ENCODE measurements at places on chromosomes 13 and 19.
A peak's percentile ranks its signal among the peaks of the same experiment; 100 is the strongest.

DNA sequence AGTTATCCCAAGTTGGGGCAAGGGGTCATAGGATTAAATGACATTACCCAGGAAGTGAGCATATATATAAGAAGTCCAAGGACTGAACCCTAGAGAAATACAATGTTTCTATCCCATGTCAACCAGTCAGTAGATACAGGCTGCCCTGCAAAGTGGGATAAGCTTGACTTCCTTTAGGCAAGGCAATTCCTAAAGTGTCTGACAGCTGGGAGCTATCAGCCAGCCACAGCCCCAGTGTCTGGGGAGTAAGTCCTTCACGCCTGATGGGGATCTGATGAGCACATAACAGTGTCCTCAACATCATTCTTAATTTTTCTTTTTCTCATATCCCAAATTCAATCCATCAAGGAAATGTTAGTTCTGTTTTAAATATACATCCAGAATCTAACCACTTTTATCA is 54.1 kb downstream of the DNAJC15 start:
- DNase-seq = no peak

DNA sequence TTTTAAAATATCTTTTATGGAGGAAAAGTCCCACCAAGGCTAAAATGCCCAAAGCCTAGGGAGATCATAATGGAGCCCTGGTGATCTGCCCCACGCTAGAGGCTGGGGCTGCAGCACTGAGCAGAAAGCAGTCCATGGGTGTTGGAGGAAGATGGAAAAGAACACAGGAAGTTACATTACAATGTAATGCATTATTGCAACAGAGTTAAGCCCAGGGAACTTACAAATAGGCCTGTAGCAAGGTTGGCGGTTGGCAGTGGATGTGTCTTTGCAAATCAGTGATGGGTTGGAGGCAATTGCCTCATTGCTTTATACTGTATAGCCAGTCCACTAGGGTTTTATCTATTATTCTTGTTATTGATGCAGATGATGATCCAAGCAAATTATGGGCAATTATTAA is 399.9 kb downstream of the NDFIP2 start:
- peak; percentile 99 for DNase-seq

DNA sequence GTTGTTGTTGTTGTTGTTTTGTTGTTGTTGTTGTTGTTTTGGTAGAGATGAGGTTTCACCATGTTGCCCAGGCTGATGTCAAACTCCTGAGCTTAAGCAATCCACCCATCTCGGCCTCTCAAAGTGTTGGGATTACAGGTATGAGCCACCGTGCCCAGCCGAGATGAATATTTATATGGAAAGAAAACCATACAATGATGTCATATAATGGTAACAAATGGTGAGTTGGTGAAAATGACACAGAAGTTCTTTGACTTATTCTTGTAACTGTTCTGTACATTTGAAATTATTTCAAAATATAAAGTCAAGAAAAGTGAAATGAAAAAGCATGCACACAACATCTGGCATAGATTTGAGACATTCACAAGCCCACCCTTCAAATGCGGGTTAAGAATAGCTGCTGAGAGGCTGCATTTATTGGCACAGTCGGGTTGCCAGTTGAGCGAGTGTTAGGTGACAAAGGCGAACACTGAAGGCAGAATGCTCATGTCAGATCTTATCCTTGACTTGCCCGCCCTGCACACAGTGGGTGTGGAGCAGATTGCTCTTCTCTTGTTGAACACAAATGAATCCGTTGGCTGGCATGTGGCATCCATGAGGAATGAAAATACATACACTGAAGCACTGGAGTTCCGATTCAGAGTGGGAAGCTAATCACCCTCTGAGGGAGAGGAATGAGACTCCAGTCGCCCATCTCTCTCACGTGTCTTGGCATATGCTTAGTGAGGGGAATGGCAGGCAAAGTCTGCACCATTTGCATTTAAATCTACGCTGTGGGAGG is 15.8 kb upstream of the UBE2S start:
- no peak for DNase-seq

DNA sequence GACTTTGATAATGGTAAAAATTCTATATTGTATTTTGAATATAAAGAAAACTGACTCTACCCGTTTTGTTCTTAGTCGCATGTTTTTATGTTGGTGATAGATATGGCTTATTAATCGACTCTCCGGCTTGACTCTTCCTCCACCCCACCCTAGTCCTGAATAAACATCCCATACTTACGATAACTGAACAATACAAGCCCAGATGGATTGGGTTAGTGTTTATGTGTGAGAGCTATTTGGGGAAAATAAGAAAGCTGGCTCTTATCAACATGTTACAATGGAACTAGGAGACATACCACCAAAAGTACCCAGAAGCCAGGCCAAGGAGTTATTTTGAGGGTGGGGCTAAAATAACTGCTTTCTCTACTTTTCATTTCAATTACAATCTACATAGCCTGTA is 796.3 kb downstream of the DIAPH3 start:
- DNase-seq = no peak

GRCh38 chr13:41032691-41033376 is 13.7 kb upstream of the ELF1 start:
- no peak for DNase-seq

- peak; percentile 3 for DNase-seq
These were observed 528 bp downstream of the ZNF8 start for GRCh38 chr19:58279042-58279924.

GRCh38 chr13:98390086-98390715 is 186.7 kb downstream of the STK24 start:
- no peak for DNase-seq

DNA sequence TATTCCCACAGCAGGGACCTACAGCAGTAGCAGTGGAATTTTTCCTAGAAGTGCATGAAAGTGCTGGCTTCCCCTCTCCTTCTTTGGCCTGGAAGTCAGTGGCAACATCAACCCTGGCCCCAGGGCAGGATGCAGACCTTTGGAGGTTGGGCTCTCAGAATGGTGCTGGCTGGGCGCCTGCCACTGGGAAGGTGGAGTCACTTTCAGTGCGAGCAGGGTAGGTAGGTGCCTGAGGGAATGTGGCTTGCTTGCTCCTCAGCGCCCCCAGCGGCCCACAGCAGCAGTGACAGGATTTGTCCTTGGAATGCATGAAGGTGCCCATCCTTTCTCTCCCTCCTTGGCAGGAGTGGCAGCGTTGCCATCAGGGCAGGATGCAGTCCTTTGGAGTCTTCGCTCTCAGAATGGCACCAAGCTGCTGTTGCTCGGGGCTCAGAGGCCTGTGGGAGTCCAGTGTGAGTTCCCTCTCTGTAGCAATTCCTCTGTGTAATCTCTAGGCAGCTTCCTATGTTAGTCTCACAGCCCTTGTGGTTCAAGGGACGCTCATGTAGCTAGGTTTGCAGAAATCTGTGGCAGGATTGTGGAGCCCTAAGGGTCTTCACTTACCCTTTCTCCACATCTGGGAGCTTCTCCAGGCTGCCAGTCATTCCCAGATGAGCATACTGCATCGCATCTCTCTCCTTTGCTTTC is 354.4 kb upstream of the DACH1 start:
- DNase-seq = peak; percentile 21

DNA sequence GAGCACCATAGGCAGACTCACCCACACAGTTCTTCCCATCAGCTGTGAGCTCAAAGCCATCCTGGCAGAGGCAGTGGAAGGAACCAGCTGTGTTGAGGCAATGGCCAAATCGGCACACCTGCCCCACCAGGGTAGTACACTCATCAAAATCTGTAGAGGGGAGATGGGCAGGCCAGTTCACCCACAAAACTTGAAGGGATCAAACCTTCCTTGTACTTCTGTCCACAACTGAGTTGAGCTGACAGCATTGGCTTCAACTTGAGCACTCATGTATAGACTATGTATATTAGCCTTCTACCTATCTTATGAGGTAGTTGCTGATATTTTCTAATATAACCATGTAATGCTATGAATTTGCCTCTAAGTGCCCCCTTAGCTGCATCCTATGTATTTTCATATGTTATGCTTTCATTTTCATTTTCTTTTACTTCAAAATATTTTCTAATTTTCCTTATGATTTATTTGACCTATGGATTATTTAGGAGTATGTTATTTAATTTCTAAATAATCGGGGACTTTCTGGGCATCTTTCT is 42.9 kb downstream of the CCL25 start:
- no peak for DNase-seq

DNA sequence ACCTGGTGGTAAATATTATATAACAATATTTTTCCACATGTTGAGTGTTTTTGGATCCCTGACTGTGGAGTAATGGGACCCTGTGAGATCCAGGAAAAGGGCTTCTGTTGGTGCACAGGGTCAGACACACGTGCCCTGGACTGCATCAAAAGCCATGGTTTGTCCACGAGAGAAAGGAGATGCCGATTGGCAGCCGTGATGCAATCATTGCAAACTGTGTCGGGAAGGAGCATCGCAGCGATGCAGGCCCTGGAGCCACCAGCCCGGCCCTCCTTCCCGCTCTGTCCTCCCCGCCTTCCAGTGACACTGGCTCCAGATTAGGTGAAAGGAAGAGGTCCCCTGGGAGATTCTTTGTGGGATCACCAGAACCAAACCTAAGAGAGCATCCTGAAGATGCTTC is 9.1 kb downstream of the COL4A2 start:
- no peak for DNase-seq

GRCh38 chr19:17376935-17377600 is at the start of gene PLVAP:
TSS of gene PLVAP (minus strand) at chr19:17377342. CDS start at chr19:17377288, 54 bp downstream.
- no peak for DNase-seq

GRCh38 chr13:75787249-75787928 is 151.3 kb downstream of the LMO7 start:
- DNase-seq = no peak

DNA sequence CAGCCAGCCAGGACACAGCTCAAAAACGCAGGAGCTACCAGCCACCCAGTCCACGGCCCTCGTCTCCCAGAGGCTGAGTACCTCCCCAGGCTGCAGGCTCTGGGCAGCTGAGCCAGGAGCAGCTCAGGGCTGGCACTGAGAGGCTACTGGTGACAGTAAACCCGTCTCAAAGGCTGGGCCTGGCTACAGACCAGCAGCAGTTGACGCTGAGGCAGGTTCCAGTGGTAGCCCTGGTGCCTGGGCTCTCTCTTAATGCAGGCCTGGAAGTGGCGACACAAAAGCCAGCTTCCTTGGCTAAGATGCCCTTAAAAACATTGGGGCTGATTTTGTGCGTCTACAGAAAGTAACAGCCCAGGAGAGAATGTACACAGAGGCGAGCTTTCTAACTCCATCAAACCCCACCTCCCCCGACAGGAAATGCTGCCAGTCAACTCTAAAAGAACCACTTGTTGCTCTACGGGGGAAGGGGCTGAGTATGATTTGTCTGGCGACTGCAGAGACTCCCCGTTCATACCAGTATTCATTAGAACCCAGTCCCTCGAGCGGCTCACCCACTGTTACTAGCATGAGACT is 126.3 kb downstream of the STK24 start:
- no peak for DNase-seq

DNA sequence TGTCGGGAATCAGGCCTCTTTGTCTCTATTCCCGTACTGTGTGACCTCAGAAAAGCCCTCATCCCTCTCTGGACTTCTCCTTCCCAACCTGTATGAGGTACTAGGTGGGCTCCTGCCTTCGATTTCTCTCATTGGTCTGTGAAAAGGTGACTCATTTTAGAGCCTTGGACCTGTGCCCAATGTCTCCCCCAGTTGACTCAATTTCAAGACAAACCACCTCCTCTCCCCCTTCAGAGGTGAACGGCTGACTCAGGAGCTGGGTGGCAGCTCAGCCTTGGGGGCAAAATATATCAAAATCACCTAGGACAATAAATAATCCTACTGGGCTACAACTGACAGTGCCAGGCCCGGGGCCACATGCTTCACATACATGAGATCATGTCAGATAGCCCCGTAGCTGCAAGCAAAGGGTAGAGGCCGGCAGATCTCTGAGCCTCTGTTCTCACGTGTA is 630 bp downstream of the COQ8B start:
- no peak for DNase-seq

DNA sequence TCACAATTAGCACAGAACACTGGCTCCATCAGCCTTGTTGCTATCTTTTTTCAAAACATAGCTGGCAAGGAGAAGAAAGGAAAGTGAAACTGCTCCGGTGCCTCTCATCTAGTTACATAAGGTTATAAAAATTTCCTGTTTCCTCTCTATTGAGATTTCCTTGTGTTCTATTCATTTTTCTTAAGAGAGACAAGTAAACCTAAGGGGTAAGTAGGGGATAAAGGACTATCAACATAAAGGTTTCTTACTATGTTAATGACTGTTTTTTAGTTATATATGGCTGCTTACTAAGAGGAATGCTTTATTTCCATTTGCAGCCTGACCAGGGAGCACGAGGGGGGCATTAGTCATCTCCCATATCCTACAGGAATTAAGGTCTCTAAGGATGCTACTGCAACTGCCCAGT is 73.2 kb upstream of the MLNR start:
- no peak for DNase-seq

- no peak for DNase-seq
These were observed 27.7 kb upstream of the EPHX3 start for GRCh38 chr19:15259907-15260306.

DNA sequence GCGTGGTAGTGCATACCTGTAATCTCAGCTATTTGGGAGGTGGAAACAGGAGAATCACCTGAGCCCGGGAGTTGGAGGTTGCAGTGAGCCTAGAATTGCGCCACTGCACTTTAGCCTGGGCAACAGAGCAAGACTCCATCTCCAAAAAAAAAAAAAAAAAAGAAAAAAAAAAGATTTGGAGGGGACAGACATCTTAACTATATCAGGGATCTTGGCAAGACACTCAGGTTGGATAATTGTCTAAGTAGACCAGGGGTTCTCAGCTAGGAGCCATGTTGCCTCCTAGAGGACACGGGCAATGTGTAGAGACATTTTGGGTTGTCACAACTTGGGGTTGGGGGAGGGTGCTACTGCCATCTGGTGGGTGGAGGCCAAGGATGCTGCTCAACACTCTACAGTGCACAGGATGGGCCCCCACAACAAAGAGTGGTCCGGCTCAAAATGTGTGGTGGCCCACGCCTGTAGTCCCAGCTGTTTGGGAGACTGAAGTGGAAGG is 1.9 kb upstream of the ZNF580 start:
- peak; percentile 23 for DNase-seq

GRCh38 chr13:98384739-98385138 is 192.2 kb downstream of the STK24 start:
- DNase-seq = no peak

DNA sequence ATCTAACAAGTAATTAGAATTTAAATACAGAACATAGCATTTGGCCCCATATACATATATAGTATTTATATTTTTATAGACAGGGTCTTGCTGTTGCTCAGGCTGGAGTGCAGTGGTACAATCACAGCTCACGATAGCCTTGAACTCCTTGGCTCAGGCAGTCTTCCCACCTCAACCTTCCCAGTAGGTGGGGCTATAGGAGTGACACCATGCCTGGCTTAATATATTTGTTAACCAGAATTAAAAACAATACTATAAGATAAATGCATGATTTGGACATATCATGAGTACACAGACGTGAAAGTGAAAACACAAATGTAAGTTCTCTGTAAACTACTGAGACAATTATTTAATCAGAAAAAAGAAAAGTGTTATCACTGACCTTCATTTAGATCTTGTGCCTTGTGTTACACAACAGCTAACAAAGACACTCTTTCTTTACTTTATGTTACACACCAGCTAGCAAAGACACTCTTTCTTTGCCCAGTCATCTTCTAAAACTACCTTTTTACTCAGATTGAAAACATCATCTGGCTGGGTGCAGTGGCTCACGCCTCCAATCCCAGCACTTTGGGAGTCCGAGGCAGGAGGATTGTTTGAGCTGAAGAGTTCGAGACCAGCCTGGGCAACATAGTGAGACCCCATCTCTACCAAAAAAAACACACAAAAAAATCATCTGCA is 22.6 kb downstream of the CARS2 start:
- no peak for DNase-seq
